ENCODE measurements at places on chromosomes 7 and 10.

DNA sequence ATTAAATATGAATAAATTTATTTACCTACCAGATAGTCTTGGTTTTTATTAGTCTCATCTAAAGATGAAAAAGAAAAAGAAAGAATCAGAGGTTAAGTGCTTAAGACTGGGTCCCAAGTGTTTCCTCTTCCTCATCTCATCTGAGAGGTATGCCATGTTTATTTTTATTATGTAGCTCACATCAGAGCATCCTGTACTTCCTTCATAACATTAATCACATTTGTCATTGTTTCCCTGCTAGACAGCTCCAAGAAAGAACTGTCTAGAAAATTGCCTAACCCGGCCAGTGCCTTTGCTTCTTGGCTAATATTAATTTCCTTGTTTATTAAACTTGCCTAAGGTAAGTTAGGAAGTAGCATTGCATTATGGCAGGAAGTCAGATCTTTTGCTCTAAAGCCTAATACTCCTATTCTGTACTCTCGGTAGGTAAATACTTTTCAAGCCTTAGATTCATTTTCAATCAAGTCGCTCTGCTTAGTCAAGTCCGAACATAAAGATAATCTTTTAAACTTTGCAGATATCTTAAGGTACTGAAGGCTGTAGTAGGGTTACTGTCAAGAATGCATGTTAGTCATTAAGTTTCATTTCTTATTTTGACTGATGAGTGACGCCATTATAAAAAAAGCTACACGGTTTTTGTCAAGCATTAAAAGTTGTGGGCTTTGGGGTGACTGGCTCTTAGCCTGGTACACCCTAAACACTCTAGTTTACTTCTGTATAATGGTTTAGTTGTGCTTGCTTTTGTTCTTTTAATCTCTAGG is 47.4 kb downstream of the ZMYND11 start:
- no peak for DNase-seq

DNA sequence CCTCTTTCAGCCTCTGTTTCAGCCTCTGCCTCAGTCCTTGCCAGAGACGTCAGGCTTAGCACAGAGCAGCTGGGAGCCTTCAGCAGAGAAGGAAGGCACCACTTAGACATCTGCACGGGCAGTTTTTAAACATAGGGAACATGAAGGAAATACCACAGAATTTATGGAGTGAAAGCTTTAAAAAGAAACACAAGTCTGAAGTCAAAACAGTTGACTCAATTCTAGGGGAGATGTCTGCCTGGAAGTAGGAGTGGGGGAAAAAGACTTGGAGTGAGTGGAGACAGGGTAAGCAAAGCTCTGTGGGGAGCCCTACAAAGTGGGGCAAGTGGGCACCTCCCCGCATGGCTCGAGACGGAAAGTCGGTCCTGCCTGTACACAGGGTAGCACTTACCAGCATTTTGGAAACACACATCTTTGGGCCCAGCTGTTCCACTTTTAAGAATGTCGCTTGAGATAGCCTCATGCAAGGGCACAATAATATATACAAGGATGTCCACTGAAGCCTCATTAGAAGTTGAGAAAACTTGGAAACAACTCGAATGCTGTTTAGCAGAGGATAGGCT is 5.0 kb upstream of the TBXAS1 start:
- DNase-seq: no peak

GRCh38 chr7:95432606-95433005 is 2.2 kb downstream of the PON2 start:
- DNase-seq: no peak

- no peak for DNase-seq
Measured at GRCh38 chr7:97090761-97091353, 26.6 kb upstream of the SDHAF3 start.

All from OCI-LY7 (cell line).